ENCODE measurements at places on chromosomes 3 and 15.

- peak; percentile 70 for DNase-seq
These were observed 51.6 kb upstream of the BLM start for GRCh38 chr15:90665288-90666134.

DNA sequence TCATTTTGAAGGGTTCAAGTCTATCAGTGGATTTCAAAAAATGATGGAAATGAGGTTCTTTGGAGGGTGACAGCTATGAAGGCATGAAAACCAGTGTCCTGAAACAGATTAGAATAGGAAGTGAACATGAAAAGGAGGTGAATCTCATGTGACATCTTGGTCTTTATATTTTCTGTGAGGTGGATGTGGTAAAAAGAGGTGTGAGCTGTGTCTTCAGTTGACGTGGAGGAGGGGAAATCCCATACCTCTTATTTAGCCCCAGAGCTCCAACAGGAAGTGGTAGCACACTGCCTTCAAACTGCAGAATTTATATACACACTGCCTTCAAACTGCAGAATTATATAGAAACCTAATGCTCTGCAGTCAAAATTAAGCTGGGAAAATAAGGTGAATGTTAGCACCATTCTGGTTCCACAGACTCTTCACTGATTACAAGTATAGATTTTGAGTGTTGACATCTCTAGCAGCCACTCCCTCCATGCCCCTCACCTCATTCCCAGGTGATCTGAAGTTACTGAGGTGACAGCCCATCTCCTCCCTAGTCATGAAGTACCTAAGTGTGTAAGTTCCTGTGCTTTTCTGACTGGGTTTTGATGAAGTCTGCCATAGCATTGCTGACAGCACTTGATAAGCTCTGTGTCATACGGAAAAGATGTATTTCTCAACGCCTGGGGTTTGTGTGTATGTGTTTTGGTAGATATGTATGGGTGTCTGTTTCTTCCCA lies 2.7 kb downstream of the RAB8B start:
- peak; percentile 63 for DNase-seq

- DNase-seq: no peak
These were observed 423 bp upstream of the PHLDB2 start for GRCh38 chr3:111858642-111859041.

- DNase-seq: no peak
These were observed 57.8 kb downstream of the HERC2 start for GRCh38 chr15:28264166-28264565.

DNA sequence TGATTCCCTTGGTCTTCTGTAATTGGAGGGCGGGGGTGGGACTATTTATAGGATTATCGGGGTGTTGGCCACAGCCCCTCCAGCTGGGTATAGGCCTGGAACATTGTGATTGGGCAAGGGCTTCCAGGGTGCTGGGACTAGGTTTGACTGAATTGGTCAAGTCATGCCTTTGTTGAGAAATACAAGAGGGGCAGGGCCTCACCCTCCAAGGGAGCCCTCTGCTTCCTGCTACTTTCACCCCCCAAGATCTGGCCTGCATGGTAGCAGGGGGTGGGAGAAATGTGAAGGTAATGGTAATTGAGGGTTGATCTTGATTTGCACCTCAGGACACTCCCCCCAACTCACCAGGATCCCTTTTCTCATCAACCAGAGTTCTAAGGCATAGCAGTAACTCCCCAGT lies 25.2 kb downstream of the TRIM71 start:
- DNase-seq: no peak

DNA sequence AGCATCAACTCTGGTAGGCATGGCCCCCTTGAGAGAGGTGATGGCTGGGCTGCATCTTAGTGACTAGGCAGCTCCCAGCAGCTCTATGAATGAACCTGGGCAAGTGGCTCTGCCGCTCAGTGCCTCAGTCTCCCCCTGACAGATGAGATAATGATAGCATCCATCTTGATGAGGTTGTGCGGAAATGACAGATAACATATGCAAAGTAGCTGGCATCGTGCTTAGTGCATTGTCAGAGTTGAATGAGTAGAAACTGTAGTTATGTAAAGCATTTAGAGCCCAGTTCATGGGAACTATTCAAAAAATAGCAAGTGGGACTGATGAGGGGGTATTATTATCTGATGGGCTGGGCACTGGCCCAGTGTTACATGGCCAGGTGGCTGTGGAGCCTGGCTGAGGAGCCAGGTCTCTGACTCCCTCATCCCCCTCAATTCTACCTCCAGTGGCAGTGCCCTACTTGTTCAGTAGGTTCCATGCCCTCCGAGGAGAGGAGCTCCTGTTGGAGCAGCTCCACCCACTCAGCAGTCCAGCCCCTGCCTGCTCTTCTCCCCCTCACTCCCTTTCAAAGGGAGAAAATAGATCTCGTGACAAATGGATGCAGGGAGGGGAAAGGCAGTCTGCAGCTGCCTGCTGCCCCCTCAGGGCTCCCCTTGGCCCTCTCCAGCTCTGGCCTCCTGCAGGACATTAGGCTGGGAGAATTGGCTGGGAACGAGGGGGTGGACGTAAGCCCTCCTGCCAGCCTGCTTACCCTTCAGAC lies 6.6 kb downstream of the PRKCD start:
- no peak for DNase-seq

DNA sequence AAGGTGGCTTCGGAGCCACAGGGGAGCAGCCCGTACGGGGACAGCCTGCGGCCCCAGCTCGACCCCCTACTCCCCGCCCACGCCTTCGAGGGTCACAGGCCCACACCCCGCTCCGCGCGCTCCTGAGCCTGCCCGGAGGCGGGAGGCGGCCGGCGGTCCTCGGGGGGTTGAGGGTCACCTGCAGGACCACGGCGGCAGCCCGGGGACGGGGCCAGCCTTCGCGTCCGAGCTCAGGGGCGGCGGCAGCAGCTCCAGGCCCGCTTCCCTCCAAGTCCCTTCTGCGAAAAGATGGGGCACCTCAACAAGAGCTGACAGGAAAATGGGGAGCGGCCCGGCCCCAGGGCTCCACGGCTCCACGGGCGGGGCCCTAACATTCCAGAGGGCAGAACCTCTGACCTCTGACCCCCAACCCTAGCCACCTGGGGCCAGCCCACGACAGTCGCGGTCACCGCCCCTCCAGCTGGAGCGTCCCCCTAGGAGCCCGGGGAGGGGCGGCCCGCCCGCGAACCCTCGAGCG lies 428 bp downstream of the LYSMD4 start:
- DNase-seq: peak; percentile 47

GRCh38 chr3:197749315-197749600 lies 425 bp upstream of the FYTTD1 start:
- DNase-seq: peak; percentile 78

DNA sequence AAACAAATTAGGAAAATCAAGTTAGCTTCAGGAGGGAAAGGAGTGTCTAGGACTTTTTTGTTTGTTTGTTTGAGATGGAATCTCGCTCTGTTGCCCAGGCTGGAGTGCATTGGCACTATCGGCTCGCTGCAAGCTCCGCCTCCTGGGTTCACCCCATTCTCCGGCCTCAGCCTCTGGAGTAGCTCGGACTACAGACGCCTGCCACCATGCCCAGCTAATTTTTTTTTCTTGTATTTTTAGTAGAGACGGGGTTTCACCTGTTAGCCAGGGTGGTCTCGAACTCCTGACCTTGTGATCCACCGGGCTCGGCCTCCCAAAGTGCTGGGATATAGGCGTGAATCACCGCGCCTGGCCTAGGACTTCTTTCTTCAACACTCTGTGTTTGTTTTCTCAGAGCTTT lies 171.1 kb downstream of the NLGN1 start:
- DNase-seq: no peak

DNA sequence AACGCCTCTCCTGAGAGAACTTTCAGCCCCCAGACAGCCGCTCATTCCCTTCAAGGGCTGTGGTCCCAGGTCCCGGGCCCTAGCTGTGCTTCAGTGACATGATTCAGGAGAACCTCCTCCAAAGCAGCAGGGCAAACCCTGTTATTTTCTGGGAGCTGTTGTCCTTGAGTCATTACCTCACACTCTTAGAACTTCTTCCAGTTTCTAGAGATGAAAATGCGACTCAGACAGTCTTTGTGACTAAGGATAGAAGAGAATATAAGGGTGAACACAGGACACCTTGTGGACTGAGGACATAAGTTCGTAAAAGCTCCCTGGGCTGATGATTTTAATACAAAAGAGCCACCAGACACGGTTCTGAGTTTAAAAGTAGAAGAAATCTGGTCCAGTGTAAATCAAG lies 203.8 kb downstream of the RORA start:
- DNase-seq: no peak

DNA sequence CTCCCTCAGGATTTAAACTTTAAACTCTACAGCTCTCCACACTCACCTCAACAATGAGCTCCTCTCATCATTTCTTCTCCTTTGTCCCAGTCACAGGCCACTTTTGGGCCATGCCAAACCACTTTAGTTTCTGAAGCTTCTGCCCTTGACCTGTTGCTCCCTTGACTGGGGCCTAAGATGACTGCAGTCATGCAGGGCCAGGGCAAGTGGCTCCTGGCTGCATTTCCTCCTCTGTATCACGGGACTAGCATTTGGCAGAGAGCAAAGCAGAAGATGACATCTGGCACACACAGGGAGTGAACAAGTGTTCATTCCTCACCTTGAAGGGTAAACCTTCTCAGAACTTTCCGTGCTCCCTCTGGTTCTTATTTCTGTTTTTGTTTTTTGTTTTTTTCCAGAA lies 136.9 kb downstream of the PDE8A start:
- no peak for DNase-seq

DNA sequence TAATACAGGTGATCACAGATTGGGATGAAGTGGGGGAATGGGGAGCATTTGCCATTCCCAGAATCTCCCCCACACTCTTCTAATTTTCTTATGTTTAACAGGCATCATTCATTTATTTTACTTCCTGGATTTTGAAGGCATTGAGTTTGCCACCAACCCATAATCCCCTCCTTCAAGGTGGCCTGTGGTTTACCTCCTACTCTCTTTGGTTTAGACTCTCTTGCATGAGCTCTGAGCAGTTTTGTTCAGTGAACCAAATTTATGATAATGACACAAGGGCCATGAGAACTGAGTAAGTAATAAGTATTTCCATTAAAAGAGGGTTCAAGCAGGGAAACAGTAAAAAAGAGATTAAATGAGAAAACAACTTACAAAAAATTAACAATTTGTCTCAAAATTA lies 703.1 kb upstream of the CFAP20DC start:
- peak; percentile 15 for DNase-seq

GRCh38 chr15:70151462-70151861 lies 53.7 kb upstream of the TLE3 start:
- DNase-seq: no peak

DNA sequence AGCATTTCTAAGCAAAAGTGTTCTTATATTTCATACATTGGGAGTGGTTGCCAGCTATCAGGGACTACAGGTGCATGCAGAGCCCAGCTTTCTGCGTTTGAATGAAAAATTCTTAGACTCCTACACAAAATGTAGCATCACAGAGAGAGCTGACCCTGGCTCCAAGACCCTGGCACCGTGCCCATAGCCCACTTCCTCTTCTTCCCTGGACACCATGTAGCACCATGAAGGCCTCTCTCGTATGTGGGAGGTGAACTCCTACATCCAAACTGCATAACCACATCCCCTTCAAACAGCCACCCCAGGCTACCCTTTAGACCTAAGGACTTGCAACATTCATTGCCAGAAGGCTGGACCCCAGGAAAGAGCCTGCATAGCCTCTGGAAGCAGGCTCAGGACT lies 35.8 kb upstream of the ATOSA start:
- no peak for DNase-seq

DNA sequence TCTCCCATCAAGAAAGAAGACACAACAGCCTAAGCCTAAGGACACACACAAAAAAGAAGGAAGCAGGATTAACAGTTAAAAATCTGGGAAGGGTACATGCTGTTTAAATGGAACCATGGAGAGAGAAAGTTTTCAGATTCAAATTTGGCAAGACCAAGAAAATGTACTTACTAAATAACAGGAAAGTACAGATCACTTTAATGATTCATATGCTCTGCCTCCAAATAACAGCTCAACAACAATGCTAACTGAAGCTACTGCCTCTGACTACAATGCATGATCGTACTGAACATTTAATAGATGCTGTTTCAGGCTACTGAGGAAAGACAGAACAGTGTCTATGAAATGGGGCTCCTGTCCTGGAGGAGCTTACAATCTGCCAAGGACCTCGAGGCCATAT lies 8.4 kb upstream of the NMB start:
- DNase-seq: no peak

DNA sequence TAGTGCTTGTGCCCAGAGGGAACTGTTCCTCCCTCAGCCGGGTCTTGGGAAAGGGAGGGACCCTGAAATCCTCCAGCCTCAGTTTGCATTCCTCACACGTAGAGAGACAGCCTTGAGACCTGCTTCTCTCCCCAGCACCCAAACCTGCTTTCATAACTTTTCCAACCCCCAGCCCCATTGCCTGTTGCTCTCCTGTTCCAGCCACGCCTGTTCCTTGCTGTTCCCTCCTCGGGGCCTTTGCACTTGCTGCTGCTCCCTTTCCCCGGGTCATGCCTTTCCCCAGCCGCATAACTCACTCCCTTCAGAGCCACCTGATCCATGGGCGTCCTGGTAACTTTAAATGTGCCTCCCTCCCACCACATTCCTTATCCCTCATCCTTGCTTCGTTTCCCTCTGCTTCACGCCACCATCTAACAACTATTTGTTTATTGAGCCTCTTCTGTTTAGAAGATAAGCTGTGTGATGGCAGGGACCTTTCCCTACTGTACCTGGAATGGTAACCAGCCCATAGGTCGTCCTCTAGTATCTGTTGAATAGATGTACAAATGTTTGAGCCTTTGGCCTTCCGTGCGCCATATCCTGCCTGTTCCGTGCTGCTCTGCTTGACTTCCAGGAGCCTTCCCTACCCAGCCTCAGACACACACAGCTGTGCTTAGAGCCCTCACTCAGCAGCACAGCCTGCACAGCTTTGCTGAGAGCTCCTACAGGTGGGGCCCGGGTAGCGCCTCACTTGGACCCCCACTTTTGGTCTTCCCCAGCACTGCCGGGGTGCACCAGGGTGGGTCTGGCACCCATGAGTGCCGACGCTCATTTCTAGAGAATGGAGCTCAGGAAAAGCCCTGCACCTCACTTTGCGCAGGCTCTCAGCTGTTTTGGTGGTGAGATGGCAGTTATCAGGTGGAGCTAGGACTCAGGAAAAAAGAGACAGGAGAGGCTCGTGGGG lies 60.2 kb downstream of the SCN5A start:
- DNase-seq: no peak

- DNase-seq: no peak
These were observed 2.8 kb upstream of the PKM start for GRCh38 chr15:72233769-72234168.

GRCh38 chr3:63056932-63057331 lies 181.7 kb upstream of the CADPS start:
- DNase-seq: no peak

DNA sequence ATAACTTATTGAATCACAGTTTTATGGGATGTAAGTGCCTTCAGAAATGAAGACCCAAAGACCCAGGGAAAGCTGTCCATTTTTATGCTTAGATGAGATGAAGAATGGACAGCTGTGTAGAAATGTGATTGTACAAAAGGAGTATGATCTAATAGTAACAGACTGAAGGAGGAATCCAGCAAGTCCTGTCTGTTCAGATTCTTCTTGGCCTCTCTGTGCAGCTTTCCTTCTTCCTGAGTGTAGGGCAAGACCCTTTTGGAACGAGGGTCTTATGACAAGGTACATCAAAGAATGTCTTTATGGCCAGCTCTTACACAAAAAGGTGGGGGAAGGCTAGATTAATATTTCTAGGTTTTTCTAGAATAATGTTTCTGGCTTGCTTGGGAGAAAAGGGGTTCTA lies 1.4 kb upstream of the KIF23 start:
- DNase-seq: no peak
